ENCODE measurements at places on chromosomes 16 and 17.
A peak's percentile ranks its signal among the peaks of the same experiment; 100 is the strongest.

GRCh38 chr16:55992551-55992950, 117.4 kb upstream of the CES5A start:
- DNase-seq: no peak

- DNase-seq: no peak
Measured at GRCh38 chr16:17382949-17383863, 87.6 kb downstream of the XYLT1 start.

GRCh38 chr17:9725575-9725974, 65.8 kb downstream of the DHRS7C start:
- DNase-seq: no peak

DNA sequence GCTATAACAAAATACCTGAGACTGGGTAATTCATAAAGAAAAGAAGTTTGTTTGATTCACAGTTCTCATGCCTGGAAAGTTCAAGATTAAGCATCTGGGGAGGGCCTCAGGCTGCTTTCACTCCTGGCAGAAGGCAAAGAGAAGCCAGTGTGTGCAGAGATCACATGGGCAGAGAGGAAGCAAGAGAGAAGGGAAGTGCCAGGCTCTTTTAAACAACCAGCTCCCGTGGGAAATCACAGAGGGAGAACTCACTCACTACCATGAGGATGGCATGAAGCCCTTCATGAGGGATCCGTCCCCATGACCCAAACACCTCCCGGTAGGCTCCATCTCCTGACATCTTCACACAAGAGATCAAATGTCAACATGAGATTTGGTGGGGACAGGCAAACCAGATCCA, 501.6 kb downstream of the MAF start:
- no peak for DNase-seq

DNA sequence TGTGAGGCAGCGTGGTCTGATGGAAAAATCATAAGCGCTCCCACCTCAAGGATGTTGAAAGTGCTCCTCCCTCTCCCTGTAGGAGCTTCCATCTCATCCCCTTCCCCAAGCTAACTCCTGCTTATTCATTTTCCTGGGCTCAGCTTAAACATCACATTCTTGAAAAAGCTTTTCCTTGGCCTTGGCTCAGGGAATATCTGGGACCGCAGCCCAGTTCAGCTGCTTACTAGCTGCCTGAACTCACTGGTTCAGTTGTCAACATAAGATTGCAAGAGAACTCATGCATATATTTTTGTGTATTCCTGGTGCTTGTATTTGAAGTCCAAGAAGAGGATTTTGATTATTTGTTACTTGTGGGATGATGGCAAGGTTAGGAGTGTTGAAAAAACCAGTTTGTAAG, 91.5 kb downstream of the UTP18 start:
- no peak for DNase-seq

- DNase-seq: no peak
Measured at GRCh38 chr16:28321700-28322411, 29.5 kb downstream of the SBK1 start.

DNA sequence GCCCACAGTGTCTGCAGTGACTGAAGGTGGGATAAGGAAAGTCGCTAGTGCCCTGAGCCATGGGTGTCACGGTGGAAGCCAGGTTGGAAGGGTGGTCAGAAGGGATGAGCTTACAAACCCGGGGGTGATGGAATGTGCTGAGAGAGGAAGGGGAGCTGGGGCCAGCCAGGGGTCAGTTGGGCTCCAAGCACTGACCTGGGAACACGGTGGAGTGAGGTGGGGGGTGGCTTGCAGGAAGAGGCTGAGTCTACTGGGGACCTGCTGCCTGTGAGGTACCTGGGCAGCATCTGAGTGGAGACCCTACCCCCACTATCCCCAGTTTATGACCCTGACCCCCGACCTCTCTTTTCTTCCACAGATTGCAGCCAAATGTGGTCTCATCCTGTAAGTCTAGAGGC, 3.1 kb downstream of the TMEM92 start:
- DNase-seq: no peak

DNA sequence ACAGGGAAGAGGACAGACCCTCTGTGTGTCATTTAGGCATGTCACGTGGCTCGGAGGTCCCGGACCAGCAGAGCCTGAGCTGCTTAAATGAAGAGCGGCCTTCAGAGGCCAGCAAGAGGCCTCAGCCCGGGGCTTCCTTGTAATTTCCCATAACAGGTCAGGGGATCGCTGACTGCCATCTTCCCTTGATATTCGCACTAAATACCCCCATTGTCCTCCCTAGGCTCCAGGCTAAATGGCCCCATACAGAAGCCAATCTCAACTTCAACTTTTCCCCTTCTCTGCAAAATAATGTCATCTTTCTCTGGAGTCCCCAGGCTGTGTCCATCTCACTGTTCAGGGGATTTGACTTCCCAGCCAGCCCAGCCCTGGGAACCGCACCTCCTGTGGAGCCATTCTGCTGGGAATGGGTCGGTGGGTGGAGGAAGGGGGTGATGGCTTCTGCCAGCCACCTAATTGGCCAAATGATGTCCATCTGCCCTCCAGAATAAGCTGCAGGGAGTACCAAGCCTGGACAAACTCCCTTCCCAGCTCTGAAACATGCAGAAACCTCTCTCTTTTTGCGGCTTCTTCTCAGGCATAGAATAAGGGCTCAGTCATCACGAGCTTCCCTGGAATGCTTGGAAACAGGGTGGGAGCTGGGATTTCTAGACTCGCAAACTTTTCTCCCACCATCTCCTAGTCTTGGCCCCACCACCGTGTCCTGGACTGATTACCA, 129.9 kb downstream of the SDK2 start:
- DNase-seq: no peak

DNA sequence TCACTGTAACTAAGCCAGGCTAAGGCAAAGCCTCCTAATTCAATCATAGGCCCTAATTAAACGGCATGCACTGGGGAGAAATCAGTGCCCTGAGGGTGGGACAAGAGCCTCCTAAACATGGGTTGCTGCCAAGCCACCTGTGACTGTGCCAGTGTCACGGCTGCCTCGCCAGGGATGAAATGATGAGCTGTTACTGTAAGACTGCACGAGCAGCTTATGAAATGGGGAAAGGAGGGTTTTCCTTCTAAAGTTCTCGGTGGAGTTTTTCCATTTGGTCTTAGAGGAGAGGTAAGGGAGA, 12.7 kb downstream of the TMEM11 start:
- no peak for DNase-seq

- DNase-seq: peak; percentile 56
Measured at GRCh38 chr17:82332669-82333278, 792 bp downstream of the SECTM1 start.

DNA sequence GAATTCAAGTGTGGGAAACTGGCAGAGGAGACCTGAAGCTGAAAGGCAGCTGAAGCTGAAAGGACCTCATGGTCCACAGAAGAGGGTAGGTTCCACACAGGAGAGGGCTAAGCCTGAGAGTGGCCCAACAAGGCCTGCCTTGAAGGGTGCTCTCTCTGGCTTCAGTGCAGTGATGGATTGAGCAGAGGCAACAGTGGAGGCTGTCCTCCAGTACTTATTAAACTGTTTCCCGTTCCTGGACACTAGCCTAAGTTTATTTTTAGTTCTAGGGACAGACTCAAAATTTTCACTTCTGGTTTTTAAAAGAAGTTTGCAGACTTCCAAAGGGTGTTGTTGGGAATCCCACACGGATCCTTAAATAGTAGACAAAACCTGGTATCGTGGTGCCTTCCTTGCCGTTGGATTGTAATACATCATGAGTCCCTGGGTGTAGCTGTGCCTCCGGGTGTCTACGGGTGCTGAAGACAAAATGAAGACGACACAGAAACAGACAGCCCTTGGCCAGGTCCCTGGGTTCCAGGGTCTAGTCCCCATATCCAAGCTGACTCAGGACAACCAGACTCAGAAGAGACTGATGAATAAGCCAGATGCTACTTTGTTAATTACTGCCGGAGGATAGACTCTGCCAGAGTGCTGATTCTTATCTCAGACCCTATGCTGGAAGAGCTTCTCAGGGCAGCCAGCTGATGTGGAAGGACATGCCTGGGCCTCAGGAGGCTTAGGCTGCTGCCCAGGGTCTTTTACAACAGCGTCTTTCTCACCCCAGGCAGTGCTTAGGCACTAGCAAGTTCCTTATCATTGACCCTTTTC, 7.1 kb upstream of the CMTM4 start:
- peak; percentile 6 for DNase-seq

GRCh38 chr17:74770498-74771318, 5.4 kb downstream of the NAT9 start:
- DNase-seq: peak; percentile 81

DNA sequence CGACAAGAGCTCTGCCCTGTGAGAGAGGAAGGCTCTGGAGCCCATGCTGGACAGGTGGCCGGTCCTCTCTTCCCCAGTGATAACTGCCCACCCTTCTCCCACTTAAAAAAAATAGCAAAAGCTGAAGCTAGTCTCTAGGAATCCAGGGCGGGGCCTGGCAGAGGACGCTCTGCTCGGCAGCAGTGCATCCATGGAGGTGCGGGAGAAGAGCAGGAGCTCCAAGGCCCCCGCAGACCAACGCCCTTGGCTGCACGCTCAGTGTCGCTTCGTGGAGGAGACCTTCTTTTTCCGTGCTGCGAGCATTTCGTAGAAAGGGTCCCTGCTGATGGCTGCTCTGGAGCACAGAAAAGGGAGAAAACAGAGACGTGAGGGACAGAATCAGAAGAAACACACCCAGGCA, 98.6 kb upstream of the DNAH17 start:
- DNase-seq: no peak

- DNase-seq: peak; percentile 80
Measured at GRCh38 chr17:30021708-30022317, 80.4 kb downstream of the EFCAB5 start.

Measured in NCI-H526 (cell line).